ENCODE measurements at places on chromosomes 11 and 22.
A peak's percentile ranks its signal among the peaks of the same experiment; 100 is the strongest.

- DNase-seq: no peak
These were observed 35.8 kb upstream of the MYRF start for GRCh38 chr11:61716478-61717285.

GRCh38 chr22:17260298-17260697, 41.1 kb upstream of the ADA2 start:
- DNase-seq: no peak

GRCh38 chr11:125338886-125339811, 156.9 kb downstream of the FEZ1 start:
- DNase-seq: no peak

DNA sequence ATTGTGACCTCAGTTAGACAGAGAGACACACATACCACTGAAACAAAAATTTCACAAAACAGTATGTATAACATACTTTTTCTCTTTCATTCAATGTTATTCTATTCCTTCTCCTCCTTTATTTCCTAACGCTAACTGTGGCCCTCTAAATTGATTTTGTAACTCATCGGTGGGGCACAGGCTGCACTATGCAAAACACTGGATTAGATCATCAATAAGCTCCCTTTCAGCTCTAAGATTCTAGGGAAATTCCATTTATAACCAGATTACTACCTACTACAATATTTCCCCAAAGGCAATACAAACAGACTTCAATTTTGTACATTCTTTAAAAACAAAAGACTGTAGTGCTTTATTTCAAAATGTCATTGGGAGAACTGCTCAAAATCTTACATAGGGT, 6.1 kb downstream of the FJX1 start:
- no peak for DNase-seq

GRCh38 chr11:294780-295179, 4.5 kb downstream of the IFITM5 start:
- no peak for DNase-seq

GRCh38 chr11:16604794-16605388, 133.6 kb upstream of the C11orf58 start:
- DNase-seq: no peak

DNA sequence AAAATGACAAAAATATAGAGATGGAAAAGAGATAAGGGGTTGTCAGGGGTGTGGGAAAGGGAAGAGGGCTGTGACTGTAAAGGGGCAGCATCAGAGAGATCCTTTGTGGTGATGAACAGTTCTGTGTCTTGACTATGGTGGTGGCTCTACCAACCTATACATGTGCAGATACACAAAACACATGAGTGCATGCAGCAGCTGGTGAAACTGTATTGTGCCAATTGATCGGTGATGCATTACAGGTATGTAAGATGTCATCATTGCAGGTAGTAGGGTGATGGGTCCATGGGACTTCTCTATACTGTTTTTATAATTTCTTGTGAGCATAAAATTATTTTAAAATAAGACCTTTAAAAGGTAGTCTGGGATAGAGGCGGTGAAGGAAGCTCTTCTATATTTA, 24.1 kb upstream of the ZDHHC13 start:
- no peak for DNase-seq

- DNase-seq: no peak
These were observed 78.0 kb downstream of the CNTN5 start for GRCh38 chr11:99098751-99099150.

- DNase-seq: peak; percentile 40
These were observed 13.3 kb downstream of the IL17REL start for GRCh38 chr22:49999063-49999945.

GRCh38 chr11:57499413-57499982, 16.0 kb downstream of the SLC43A1 start:
- DNase-seq: no peak

- no peak for DNase-seq
These were observed 81.8 kb downstream of the MTMR3 start for GRCh38 chr22:29964776-29965175.

DNA sequence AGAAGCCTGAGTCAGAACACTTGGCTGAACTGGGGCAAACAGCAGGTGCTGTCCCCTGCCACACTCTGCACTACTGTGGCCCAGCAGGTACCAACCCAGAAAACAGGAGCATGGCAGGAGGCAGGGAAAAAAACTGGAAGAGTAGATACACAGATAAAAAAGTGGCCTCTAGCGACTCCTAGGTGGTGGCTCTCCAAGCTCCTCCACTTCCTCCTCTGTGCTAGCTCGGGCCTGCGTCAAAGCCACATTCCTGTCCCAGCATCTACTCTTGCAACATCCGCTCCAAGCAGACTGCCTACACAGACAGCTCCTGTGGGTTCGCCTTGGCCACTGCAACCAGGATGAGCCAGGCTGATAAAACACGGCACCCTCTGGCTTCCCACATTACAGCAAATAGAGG, 6.9 kb downstream of the OR8B12 start:
- DNase-seq: no peak

DNA sequence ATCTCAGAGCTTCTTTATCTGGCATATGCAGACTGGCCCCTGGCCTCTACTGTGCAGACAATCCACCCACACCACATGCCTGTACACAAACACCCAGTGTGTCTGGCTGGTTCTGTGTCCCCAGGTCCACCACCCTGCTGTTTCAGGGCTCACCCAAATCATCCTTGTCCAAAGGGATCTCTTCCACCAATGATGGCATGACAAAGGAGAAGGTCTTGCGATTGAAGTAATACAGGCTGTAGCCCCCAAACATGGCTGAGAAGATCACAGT, 1.7 kb downstream of the SLC37A4 start:
- no peak for DNase-seq

DNA sequence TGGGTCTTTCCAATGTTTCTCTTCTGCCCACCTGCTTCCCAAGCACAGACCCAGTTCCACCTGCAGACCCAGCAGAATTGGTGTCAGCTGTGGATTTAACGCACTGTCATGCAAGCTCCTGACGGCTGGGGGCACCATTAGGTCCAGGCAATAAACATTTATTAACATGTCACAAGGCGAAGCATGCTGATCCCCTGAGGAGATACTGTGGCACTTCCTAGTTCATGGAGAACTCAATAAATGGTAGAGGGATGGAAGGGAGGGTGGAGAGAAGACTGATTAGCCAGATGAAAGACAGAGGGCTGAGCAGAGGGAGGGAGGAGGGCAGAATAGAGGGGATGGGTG, 68.3 kb upstream of the TSPAN18 start:
- DNase-seq: no peak

DNA sequence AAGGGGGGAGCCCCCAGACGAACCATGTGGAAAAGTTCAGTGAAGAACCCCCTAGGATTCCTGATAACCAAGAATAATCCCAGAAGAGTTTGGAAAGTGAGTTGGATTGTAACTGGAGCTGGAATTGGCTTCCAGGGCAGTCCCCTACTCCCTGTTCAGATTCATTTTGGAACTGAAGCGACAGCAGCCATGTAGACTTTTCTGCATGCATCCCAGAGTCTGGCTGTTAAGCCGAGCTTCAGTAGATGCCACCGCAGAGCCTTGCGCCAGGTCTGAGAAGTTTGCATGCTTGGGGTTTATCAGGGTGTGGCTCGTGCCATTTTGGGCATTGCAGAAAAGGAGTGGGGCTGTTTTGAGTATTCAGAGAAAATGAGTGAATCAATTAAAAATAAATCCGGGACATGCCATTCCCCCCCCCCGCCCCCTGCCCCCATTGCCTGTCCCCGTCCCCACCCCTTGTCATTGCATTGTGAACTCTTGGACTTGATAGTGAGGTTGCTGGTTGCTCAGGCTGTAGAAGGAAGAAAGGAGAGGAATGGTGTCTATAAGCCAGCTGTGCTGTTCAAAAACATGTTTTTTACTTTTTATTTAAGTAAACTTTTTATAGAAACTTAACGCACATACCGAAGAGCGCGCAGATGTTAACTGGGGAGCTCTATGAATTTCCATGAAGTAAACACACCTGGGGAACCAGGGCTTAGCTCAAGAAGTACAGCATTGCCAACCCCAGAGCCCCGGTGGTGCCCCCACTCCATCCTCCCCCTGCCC, 71.2 kb downstream of the LDLRAD3 start:
- no peak for DNase-seq

GRCh38 chr11:68564261-68564660, 103.7 kb downstream of the PPP6R3 start:
- DNase-seq: no peak

- no peak for DNase-seq
These were observed 22.6 kb upstream of the SERPIND1 start for GRCh38 chr22:20751185-20751851.

DNA sequence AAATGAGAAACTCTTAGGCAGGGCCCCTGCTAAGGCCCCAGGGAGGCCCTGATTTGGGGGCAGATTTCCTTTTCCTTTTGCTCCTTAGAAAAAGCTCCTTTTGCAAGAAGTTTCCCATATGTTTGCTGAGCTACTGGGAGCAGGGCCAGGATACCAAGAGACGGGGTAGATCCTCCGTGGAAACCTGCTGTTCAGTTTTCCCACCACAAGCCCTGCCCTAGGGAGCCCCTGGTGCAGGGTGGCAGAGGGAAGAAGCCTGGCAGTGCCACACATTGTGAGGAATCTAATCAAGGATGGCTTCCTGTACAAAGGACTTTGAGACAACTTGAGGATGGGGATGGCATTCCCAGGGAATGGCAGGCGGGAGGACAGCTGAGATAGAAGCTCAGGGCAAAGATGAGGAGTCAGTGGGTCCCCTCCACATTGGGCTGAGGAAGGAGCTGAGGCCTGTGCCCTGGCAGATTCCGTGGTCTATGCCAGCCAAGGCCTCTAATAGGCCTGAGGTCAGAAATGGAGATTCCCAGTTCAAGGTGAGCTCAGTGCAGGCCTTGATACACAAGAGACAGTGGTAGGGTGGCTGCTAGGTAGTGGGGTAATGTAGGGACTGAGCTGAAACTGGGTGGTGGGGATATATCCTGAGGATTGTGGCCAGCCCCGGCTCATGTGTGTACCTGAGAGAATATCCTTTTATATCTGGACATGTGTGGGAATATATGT, 15.0 kb downstream of the TUB start:
- peak; percentile 37 for DNase-seq

- no peak for DNase-seq
These were observed 2.1 kb downstream of the WEE1 start for GRCh38 chr11:9575260-9576240.

DNA sequence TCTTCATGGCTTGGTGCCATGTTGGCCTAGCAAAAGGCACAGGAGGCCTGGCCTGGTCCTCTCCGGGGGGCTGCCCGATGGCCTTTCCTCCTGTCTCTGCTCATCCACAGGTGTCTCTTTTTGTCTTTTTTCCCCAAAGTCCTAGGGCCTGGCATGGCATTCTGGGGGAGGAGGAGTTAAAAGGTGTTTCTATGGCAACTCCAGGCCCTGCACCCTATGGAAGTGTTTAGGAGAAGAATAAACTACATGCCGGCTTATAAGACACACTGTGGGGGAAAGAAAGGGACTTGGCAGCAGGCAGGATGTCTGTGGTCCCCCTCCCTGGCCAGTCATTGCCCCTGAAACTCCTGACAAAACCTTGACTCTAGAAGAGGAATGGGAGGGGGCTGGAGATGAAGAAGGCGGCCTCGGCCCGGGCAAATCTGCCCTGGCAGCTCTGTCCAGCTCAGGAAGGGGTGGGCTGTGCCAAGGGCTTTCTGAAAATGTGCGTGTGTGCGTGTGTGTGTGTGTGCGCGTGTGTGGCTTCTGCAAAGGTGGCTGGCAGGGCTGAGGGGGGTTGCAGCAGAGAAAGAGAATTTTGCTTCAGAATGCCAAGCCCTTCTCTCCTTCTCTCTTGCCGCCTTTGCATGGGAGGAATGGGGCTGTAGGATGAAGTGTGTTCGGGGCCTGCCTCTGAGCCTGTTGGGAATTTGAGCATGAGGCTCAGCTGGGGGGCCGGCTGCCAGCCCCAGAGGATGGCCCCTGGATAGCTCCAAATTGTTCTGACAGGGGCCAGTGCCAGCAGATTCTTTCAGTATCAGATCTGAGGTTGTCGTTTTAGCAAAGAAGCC, 3.2 kb downstream of the TIMP3 start:
- DNase-seq: no peak

DNA sequence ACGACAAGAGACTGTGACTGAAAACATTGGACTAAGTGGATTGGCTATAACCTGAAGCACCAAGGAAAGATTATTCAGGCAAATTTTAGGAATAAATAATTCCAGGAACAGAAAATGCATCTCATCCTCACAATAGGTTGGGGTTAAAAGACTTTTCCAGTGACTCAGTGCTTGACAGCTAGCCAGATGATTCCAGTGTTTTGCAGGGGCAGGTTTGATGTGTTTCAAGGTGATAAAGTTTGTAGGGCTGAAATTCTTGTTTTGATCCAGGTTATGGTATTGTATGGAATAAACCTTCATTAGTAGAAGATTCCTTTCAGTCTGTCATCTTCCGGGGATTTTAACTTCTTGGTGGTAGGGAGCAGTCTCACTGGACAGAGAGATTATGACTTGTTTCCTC, 2.3 kb downstream of the EXT2 start:
- DNase-seq: no peak

- DNase-seq: no peak
These were observed 145.7 kb upstream of the NECTIN1 start for GRCh38 chr11:119874660-119875238.

GRCh38 chr11:12430954-12431595, 53.7 kb downstream of the PARVA start:
- DNase-seq: no peak

- no peak for DNase-seq
These were observed 3.1 kb upstream of the CALCA start for GRCh38 chr11:14975252-14975587.
